ENCODE measurements at places on chromosomes 5 and 9. TPM values are rescaled to one million over a fixed set of nuclear protein-coding genes. Genes with fewer than 3 reads are reported as not detected.

- H3K27ac ChIP-seq = no peak overlapping the region
- no peaks in the 10 kb centered on the region for H3K27me3 ChIP-seq
- H3K4me1 ChIP-seq = no peaks in the 10 kb centered on the region
- H3K4me3 ChIP-seq = no peak overlapping the region
- no peaks in the 10 kb centered on the region for H3K36me3 ChIP-seq
These were observed 698.4 kb downstream of the DNAH5 start for GRCh38 chr5:13246053-13246452.

GRCh38 chr9:104700306-104700705 lies 6.0 kb downstream of the OR13D1 start:
- no peaks in the 10 kb centered on the region for H3K36me3 ChIP-seq
- no peak overlapping the region for H3K4me3 ChIP-seq
- H3K27me3 ChIP-seq = no peaks in the 10 kb centered on the region
- H3K4me1 ChIP-seq = peaks cover 6% of the 10 kb centered on the region
- H3K27ac ChIP-seq = no peak overlapping the region

GRCh38 chr9:26904070-26904469 lies 11.5 kb upstream of the CAAP1 start:
- no peak for DNase-seq
- no peaks in the 10 kb centered on the region for H3K4me1 ChIP-seq
- H3K36me3 ChIP-seq = no peaks in the 10 kb centered on the region
- no peaks in the 10 kb centered on the region for H3K27me3 ChIP-seq
- no peak overlapping the region for H3K4me3 ChIP-seq

DNA sequence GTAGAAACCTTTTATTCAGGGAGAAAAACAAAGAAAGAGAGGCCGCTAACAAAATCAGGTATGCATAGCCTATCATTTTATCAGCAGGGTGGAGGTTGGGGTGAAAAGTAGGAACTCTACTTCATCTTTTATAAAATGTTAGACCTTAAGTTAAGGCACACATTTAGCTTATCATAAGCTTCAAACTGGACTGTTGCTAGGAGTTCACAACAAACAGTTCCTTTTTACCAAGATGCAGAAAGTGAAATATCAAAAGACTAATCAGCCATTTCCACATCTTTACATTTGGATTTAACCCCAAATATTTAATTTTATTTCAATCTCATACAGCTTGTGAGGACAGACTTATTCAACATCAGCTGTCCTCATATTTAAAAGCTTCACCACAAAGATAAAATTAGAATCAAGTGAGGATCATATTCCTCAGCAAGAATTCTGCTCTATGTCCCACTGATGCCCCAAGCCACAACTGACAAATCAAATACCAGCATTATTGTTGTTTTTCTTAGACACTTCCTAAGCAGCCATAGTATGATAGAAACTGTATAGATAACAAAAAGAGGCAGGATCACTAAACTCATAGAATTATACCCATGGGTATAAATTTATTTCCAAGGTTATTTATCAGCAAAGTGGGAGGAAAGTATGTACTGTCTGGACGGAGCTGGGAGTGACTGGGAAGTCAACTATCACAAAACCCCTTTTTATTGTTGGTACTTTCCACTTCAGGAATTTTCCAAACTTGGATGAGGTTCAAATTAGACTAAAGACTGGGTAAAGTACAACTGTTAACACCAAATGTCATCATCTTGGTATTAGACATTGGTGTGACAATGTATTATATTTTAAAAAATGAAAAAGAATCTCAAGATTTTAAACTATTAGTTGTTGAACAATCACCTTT lies 29.9 kb upstream of the MYOT start:
- no peak overlapping the region for H3K4me3 ChIP-seq
- no peak for DNase-seq
- H3K27ac ChIP-seq = no peak overlapping the region
- peaks cover 13% of the 10 kb centered on the region for H3K4me1 ChIP-seq
- H3K27me3 ChIP-seq = no peaks in the 10 kb centered on the region
- H3K36me3 ChIP-seq = no peaks in the 10 kb centered on the region

- no peak for DNase-seq
- peaks cover 41% of the 10 kb centered on the region for H3K27me3 ChIP-seq
- no peaks in the 10 kb centered on the region for H3K4me1 ChIP-seq
- H3K4me3 ChIP-seq = no peak overlapping the region
These were observed 97.9 kb downstream of the FSTL4 start for GRCh38 chr5:133514456-133514855.

GRCh38 chr5:178116143-178116885 lies 3.0 kb downstream of the N4BP3 start:
- H3K36me3 ChIP-seq = no peaks in the 10 kb centered on the region
- DNase-seq = peak; percentile 91
- H3K4me1 ChIP-seq = peaks cover 74% of the 10 kb centered on the region
- H3K27ac ChIP-seq = peak overlapping the region; percentile 100

- H3K27ac ChIP-seq = no peak overlapping the region
- H3K27me3 ChIP-seq = no peaks in the 10 kb centered on the region
- H3K4me3 ChIP-seq = no peak overlapping the region
- H3K4me1 ChIP-seq = no peaks in the 10 kb centered on the region
These were observed 50.4 kb upstream of the IRX2 start for GRCh38 chr5:2801577-2802525.

DNA sequence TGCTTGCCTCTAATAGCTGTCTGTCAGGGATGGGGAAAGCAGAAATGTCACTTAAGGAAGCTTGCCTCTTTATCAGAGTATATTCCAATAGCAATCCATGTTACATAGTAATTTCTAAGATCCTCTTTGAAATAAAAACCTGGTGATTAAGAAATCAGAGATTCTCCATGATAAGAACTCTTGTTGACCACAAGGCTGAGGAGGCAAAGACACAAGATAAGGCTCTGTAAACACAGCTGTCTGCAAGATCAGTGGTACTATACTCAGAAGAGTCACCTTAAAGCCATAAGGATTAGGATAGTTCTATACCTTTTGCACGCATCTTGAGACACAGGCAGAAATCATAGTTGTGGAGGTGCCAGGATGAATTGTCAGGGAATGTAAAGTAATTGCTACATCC lies 40.3 kb downstream of the HEXB start:
- H3K36me3 ChIP-seq = peaks cover 16% of the 10 kb centered on the region
- no peak overlapping the region for H3K4me3 ChIP-seq
- DNase-seq = no peak
- H3K27me3 ChIP-seq = no peaks in the 10 kb centered on the region

DNA sequence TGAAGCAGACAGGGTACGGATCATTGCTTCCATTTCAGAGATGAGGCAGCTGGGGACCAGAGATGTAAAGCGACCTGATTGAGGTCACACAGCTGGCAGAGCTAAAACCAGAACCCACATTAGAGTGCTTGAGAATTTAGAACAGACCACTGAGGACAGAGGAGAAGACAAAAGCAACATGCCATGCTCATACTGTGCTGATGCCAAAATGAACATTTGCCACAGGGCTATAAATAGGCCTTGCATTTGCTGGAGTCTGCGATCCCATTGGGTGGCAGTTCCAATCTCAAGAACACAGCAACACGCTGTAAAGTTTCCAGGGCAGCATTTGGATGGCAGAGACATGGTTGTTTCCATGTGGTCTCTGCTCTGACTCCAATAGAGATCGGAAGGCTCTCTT lies 222.4 kb upstream of the TBC1D2 start:
- DNase-seq = no peak
- H3K4me1 ChIP-seq = no peaks in the 10 kb centered on the region

DNA sequence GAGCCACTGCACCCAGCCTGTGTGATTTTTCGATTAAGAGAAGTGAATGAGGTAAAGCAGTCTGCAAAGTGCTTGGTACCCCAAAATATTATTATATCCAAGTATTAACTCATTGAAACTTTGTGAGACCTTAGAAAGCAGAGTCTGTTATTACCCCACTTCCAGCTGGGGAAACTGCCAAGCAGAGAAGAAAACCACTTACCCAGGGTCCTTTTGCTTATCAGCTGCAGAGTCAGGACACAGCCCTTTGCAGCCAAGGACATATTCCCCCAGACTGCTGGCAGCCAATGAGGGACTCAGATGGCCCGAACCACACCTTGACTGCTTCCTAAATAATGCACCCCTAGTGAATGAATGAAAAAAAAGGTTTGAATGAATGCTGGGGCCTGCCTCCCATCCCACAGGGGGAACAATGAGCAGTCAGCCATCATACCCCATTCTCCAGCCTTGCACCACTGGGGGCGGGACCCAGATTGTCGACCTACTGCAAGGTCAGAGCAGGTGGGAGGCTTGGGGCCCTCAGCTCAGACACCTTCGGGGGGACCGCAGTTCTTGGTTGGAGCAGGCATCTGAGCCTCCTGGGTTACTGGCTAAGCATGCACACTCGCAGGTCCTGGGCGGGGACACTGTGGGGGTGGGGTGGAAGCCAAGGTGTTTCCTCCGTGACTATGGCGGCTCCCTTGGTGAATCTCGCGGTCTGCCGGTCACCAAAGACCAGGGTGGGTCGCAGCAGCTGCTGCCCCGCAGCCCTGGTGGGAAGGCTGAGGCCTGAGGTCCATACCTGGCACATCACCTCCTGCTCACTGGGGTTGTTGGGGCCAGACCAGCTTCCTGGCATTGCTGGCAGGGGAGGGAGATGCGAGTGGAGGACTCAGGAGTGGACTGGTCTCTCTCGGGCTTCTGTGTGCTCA lies 29.7 kb downstream of the PRRT1B start:
- peaks cover 26% of the 10 kb centered on the region for H3K4me1 ChIP-seq
- no peaks in the 10 kb centered on the region for H3K27me3 ChIP-seq
- no peaks in the 10 kb centered on the region for H3K36me3 ChIP-seq

GRCh38 chr5:34626036-34626435 lies 30.1 kb upstream of the RAI14 start:
- H3K27me3 ChIP-seq = no peaks in the 10 kb centered on the region

DNA sequence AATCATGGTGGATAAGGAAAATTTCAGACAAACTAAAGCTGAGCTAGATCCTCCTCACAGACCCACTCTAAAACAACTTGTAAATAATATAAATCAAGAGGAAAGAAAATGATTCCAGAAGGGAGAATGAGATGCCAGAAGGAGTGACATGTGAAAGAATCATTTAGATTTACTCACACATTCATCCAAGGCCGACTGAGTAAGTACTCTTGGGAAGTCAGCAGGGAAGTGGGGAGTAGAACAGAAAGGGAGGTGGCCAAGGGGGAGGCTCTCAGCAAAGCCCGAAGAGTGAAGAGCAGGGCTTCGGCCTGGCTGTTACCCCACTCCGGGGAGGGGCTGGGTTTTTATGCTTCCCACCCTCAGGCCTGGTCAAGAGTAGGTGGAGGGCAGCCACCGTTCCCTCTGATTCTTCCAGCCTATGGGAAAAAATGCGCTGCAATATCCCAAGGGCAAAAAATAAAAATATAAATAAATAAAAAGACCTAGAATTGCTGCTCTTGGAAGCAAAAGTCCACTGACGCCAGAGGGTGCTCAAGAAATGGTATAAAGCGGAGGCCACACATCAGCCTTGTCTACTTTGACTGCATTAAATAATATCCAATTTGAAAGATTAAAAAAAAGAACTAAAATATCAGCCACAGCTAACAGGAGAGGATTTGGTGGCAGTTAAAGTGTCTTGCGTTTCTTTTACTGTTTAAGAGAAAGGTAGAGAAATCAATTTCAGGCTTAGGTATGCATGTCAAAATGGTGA lies 110.2 kb upstream of the COL5A1 start:
- no peaks in the 10 kb centered on the region for H3K4me1 ChIP-seq
- peaks cover 17% of the 10 kb centered on the region for H3K36me3 ChIP-seq
- H3K4me3 ChIP-seq = no peak overlapping the region
- peaks cover 14% of the 10 kb centered on the region for H3K27me3 ChIP-seq
- H3K27ac ChIP-seq = no peak overlapping the region

DNA sequence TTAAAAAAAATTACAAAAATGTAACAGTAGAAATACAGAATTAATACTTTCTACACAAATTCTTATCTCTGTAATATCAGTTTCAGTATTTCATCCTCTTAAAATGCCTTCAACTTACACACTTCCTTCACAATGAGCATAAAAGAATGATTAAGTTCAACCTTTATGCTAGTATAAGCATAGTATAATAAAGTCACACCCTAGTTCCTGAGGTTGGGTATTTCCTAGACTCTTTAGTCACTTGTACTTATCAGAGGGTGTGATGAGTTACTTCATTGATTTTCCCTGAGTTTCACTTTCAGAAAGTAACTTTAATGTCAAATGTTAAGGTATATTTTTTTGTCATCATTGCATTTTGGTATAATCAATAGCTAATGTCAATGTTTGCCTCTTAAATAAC lies 302.4 kb downstream of the PDE4D start:
- peaks cover 6% of the 10 kb centered on the region for H3K4me1 ChIP-seq
- peak overlapping the region; percentile 66 for H3K27ac ChIP-seq
- H3K27me3 ChIP-seq = no peaks in the 10 kb centered on the region
- H3K36me3 ChIP-seq = no peaks in the 10 kb centered on the region
- DNase-seq = peak; percentile 33

DNA sequence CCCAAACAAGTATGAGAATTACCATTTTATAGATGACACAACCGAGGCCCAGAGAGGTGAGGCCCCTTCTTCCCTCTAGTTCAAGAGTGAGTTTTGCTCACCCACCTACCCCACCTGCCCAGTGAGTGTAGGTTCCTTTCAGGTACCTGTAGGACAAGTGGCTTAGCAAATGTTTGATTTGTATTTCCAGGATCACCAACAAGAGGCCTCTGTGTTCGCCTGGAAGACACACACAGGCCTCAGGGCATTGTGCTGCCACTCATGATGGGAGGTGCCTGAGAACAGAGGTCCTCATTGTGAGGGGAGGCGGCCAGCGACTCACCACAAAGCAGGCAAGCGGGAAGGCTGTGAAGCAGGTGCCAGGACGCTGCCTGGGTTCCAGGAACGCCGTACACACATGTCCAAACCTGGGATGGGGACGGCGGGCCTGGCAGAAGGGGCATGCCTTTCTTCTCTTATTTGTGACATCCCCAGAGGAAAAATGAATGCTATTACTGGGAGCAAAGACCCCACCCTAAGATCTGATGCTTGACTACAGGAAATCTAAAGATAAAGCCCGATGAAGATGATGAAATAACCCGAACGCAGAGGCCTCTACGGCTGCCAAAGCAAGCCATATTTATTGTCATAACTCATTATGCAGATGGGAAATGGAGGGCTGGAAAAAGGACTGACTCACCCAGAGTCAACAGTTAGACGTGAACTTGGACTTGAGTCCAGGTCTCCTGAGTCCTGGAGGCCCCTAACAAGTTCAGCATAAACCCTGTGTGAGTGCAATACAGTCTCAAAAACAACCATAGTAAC lies 60.2 kb upstream of the SLC25A51 start:
- no peaks in the 10 kb centered on the region for H3K36me3 ChIP-seq
- H3K4me1 ChIP-seq = no peaks in the 10 kb centered on the region
- H3K27ac ChIP-seq = no peak overlapping the region
- H3K27me3 ChIP-seq = no peaks in the 10 kb centered on the region
- no peak overlapping the region for H3K4me3 ChIP-seq
- DNase-seq = no peak

DNA sequence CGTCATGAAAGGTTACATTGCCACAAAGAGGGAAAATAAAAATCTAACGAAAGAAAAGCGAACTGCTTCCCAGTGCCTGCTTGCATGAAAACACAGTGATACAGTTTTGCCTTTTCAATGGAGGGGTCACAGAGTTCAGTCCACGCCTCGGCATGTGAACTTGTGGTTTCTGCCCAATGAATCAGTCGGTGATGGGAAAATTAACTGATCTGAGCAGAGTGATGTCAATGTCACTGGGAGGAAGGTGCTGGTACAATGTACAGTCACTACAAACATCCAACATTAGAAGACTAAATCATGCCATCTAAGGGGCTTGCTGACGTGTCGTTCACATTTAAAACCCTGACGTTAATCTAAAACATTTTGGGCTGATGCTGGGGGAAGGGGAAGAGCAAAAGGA lies 151.8 kb upstream of the MSX2 start:
- DNase-seq = no peak
- H3K27me3 ChIP-seq = no peaks in the 10 kb centered on the region
- no peak overlapping the region for H3K4me3 ChIP-seq
- H3K36me3 ChIP-seq = no peaks in the 10 kb centered on the region
- H3K4me1 ChIP-seq = no peaks in the 10 kb centered on the region
- H3K27ac ChIP-seq = no peak overlapping the region

Gene CDKN2A
- 1.3 TPM for polyA plus RNA-seq
